ENCODE measurements at places on chromosomes 1 and 21.

- DNase-seq: no peak
Observed at GRCh38 chr1:31345635-31346034, 27.2 kb downstream of the FABP3 start.

DNA sequence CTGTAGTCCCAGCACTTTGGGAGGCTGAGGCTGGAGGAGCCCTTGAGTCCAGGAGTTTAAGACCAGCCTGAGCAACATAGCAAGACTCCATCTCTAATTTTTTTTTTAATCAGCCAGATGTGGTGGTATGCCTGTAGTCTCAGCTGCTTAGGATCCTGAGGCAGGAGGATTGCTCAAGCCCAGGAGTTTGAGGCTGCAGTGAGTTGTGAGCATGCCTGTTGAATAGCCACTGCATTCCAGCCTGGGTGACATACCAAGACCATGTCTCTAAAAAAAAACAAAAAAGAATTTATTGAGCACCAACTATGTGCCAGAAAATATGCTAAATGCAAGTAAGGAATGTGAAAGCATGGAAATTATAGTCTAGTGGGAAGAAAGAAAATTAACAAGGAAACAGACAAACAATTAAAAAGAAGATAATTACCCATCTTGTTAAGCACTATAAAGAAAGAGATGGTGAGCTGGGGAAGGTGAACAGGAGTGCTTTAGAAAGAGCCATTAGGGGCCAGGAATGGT is 104.0 kb upstream of the ZNF678 start:
- DNase-seq: no peak

- DNase-seq: no peak
Observed at GRCh38 chr1:22490309-22490708, 38.7 kb downstream of the ZBTB40 start.

DNA sequence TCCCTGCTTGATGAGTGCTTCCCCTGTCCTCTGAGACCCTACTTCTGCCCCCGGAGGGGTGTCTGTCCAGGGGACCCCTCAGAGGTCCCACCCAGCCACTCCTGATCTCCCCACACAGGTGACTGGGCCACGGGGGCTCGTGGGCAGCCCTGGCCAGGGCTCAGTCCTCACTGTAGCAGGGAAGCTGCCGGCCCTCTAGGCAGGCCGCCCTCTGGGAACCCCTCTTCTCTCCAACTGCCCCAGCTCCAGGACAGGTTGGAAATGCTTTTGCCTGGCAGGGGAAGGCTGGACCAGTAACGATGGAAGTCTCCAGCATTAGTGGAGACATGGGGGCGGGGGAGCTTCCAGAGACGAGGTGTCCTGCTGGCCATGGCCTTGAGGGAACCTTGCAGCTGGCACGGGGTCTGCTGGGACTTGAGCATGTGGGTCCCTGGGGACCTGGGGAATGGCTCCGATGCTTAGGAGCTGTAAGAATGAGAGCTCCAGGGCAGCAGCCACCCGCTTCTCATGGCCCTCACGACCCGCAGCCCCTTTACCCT is 3.1 kb upstream of the FNDC10 start:
- no peak for DNase-seq

- no peak for DNase-seq
Observed at GRCh38 chr1:115300087-115300876, 37.8 kb downstream of the NGF start.
